WERI-Rb-1 (cell line): ENCODE measurements at places on chromosomes 2 and 18.
A peak's percentile ranks its signal among the peaks of the same experiment; 100 is the strongest.

- no peak for DNase-seq
Observed at GRCh38 chr18:32391126-32391525, 79.6 kb downstream of the GAREM1 start.

DNA sequence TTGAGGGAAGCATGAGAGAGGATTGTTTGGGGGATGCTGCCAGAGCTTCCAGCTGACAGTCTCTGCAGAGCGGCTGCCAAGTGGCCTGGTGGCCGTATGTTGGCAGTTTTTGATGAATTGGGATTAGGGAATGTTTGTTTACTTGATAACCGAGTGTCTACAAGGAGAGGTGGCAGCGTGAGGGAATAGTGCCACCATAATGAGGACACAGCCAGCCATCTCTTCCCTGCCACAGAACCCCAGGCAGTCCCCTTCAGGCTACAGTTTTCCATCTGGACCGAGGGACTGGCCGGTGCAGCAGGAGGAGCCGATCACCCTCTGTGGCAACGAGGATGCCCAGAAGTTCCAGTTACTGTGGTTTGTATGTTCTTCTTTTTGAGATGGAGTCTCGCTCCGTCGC is 55.2 kb downstream of the TRAPPC12 start:
- DNase-seq, result no peak

DNA sequence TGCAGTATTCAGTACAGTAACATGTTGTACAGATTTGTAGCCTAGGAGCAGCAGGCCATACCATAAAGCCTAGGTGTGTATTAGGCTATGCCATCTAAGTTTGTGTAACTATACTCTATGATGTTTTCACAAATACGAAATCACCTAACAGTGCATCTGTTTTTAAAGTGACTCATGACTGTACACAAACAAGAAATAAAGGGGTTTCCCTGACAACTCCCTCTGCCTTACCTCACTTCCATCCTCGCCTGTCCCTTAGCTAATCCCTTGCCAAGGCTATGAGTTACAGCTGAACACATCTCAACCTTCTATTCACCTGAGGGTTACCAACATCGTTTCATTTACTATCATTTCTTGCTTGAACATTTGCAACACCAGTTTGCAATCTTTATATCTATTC is 78.6 kb upstream of the RPRM start:
- DNase-seq, result no peak

DNA sequence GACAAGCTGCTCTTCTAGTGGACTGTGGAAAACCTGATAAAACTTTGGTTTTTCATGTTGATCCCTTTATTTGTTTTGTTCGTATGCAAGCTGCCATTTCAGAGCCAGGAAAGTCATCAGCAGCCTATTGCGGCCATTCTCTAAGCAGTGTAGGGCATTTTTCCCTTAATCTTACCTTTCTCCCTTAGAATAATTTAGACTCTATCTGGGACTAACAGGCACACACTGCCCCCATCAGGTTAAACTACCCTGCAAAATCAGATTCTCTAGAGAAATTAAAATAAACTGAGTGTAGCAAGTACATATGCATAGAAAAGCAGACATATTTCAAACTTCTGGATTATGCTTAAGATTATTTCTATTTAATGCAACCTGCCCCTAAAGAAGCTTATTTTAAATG is 347.5 kb downstream of the METTL4 start:
- DNase-seq, result peak; percentile 56

DNA sequence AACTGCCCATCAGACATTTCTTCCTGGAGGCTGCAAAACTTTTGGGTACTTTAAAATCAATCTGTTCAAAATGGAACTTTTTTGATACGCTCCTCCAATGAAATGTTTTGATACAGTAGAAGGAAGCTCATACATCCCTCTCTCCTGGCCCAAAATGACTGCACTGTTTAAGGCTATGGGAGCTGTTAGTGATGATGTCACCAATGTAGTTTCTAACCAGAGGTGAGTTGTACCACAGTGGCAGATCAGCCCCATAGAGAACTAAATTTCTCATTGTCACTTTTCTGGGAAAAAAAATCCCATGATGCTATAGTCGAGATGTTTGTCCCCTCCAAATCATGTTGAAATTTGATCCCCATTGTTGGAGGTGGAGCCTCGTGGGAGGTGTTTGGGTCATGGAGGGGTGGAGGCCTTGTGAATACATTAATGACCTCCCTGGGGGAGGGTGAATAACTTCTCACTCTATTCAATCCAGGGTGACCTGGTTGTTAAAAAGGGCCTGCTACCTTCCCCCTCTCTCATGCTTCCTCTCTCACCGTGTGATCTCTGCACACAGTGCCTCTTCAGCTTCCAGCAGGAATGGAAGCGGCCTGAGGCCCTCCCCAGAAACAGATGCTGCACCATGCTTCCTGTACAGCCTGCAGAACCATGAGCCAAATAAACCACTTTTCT is 117.4 kb upstream of the NPAS2 start:
- no peak for DNase-seq

DNA sequence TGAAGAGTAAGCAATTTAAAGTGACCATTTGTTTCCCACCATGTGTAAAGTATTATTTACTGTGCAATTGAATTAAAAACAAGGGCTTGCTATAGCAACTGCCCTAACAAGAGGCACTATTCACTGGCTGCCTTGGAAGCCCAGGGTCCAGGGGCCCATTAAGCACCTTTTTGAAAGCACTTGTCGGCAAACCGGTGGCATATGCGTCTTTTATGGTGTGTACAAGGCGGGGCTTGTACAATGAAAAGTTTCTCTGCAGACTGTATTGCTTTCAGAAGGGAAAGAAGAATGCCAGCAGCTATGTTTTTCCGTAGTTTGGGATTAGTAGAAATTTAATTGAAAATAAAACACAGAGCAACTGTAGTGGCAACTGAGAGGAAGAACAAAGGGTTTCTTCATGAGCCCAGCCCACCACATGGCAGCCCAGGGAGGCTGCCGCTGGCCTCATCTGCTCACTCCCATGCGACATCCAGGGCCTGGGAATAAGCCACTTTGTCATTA is 279.5 kb upstream of the PARD3B start:
- peak; percentile 22 for DNase-seq

- no peak for DNase-seq
Observed at GRCh38 chr18:3424280-3424890, 25.6 kb upstream of the TGIF1 start.

DNA sequence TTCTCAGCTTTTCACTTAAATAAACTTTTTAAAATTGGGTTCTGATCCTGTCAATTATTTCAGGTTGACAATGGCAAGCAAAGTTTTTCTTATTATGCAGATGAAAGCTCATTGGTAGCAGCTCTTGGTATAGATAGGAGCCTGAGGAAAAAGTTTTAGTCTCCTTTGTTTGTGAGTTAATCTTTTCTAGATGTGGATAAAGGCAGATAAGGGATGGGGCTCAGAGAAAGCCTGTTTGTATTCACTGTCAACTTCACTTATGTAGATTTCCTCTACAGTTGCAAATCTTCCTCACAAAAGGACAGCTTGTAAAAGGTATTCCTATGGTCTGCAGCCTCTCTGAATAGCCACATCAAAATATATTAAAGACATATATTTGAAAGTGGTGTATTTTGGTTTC is 224.5 kb upstream of the SPOPL start:
- DNase-seq, result no peak

- DNase-seq, result no peak
Observed at GRCh38 chr18:23936381-23936958, 78.1 kb upstream of the TTC39C start.

DNA sequence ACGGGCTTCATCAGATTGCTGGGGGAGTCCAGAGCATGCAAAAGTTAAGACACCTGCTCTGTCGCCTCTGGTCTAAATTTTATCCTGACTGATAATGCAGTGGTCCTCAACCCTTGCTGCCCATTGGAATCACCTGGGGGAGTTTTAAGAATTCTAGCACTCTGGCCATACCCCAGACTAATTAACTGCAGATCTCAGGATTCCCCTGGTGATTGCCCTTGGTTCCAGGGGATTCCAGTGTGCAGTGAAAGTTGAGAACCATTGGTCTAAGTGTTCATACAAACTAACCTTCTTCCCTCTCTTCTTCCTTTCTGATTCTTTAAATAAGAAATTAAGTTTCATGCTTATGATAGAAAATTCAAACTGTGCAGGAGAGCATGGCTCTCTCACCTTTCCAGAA is 105.7 kb upstream of the MGAT5 start:
- no peak for DNase-seq

DNA sequence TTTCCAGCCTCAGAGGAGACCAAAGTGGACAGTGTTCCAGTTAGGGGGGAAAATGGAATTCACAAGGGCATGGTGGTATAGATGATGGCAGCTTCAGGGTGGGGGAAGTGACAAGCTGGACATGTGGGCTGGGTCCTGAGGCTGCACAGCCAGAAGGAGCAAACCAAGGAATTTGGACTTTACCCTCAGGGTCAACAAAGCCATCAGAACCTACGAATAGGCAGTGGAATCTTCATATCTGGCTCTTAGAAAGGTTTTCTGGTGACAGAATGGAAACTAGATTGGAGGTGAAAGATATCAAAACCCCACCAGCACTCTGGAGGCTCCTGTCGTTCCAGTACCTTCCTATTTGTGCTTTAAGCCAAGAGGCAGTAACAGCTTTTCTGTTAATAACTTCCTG is 127.1 kb downstream of the SETBP1 start:
- DNase-seq, result no peak

DNA sequence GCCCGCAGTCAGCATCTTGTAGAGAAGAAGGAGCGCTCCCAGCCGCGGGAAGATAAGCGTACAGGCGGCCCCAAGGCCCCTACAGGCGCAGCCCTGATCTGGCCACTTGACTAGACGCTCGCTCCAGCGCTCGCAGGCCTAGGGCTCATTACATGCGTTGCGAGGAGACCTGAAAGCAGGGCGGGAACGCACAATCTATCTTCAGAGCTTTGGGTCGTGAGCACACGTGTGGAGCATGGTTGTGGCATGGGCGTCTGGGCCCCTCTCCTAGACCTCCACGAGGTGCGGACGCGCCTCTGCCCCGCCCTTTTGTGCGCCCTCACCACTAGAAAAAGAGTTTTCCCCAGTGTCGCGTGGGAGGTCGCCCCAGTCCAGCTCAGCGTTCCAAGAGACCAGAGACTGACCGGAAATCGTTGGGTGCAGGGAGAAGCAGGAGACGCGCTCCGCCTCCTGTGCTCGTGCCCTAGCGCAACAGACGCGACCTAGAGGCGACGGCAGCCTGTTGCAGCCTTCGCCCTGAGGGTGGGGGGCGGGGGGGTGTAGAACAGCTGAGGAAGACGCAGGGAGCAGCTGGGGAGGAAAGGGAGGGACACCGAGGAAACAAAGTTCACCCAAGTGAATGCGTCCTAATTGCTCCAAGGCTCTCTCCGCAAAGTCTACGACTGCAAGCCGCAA is 12.6 kb downstream of the NR4A2 start:
- DNase-seq, result peak; percentile 85

GRCh38 chr2:102796337-102796736 is 34.5 kb downstream of the TMEM182 start:
- no peak for DNase-seq

DNA sequence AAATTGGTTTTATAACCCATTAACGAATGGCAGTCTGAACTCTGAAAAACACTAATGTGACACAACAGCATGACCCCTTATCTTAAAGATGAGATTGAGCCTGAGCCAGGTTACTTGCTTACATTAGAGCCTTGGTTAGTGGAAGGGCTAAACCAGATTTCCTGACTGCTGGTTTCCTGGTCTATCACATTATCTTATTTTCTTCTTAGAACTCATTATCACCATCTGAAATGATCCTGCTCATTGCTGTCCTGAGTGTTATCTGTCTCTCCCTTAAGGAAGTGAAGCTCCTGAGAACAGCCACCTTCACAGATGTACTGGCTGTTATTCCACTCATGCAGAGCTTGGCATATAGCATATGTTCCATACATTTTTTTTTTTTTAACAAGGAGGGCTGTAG is 9.0 kb upstream of the NRP2 start:
- DNase-seq, result no peak

- DNase-seq, result no peak
Observed at GRCh38 chr2:61978522-61978921, 73.0 kb downstream of the COMMD1 start.

- DNase-seq, result no peak
Observed at GRCh38 chr18:12998332-12999060, 7.3 kb downstream of the CEP192 start.

DNA sequence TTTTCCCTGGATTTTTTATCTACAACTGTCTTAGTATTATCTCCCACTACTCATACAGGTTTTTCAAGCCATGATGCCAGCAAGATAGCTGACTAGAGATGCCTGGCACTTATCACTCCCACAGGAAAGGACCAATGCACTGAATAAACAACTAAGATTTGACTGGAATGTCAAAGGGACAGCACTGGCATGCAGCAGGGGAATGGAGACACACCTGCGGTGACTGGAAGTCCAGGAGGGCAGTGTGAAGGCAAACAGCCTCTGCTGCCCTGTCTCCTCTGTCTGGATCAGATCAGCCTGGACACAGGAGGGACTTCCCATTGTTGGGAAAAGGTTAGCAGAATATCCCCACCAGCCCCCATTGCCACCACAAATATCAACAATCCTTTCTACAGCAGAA is 85.1 kb downstream of the TMEM237 start:
- DNase-seq, result no peak

- no peak for DNase-seq
Observed at GRCh38 chr2:158676696-158677095, 118.4 kb upstream of the DAPL1 start.

DNA sequence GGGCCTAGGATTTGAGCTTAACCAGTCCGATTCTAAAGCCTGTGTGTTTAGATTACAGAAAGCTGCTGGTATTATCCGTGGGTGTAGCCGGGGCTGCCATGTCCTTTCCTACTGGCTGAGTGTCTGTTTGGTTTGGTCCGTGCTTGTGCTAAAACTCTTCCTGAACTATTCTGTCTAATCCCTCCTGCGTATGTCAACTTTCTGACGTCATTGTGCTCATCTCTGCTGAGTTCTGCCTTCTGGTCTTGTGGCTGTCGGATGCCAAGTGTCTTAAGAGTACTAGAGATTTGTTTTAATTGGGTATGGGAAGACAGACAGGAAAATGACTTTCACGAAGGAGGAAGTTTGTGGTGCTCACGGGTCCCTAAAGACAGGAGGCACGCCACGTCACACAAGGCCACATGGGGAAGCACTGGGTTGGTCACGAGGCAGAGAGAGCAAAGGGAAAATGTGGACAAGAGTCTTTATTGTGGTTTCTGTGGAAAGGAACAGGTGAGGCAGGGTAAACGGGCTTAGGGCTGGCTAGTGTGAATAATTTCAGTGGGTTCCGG is 31.8 kb upstream of the NTSR2 start:
- DNase-seq, result peak; percentile 82

DNA sequence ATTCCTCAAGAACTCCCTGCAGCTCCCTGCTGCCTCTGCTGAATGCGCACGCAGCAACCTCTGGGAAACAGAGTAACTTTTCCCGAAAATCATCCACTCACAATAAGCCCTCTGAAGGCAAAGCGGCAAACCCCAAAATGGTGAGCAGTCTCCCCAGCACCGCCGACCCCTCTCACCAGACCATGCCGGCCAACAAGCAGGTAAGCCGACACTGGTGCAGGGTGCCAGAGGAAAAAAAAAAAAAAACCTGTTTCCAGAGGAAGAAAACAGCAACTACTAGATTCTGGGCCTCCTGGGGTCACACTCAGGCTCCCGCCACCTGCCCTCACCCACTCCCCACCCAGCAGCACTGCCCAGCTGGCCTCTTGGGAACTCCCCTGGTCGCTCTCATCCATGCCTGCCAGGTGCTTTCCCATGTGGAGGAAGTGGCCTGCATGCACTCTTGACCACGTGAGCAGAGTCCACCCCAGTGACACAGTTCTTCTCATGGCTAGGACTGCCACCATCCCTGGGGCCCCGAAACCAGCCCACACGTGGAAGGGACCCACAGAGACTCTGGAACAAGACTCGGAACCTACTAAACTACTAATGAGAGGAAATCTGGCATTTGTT is 36.9 kb downstream of the KCTD18 start:
- DNase-seq, result no peak
